NCI-H510A treated with DMSO at 0.1 percent for 48 hours (cell line): ENCODE measurements at places on chromosomes 6 and 20.

- DNase-seq = no peak
Measured at GRCh38 chr6:104607501-104607900, 252.2 kb downstream of the HACE1 start.

DNA sequence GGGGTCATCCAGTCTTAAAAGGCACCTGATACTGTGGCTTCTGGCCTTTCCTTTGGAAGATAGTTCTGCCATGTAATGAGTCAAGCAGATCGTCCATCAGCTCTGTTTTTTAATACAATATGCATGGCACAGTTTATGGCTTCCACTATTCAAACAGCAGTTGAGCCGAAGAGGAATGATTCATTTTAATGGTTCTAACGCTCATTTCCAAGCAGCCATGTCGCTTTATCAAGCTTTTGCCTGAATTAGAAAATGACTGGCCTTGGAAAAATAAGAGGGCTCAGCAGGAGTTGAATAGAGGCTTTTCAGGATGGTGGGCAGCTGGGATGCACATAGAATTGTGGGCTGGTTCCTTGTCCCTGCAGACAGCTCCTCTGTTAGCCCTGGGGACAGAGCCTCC lies 138.1 kb downstream of the SOBP start:
- no peak for DNase-seq

- DNase-seq = no peak
Measured at GRCh38 chr20:53030061-53030460, 57.9 kb downstream of the TSHZ2 start.

DNA sequence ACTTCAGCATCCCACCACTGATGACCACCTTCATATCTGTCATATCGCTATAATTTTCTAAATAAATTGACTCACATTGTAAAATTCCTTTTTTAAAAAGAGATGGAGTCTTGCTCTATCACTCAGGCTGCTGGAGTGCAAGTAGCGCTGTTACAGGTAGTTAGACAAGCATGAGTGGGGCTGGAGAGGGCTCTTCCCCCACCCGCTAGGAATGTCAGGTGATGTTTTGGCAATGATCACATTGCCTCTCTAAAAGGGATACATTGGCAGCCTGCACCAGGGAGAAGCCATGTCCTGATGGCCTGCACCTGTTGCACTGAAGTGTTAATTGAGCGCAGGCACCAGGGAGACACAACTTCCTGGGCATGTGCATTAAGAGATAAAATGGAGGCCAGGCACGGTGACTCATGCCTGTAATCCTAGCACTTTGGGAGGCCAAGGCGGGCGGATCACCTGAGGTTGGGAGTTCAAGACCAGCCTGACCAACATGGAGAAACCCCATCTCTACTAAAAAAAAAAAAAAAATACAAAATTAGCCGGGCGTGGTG lies 16.9 kb upstream of the SLC22A16 start:
- DNase-seq = peak; percentile 28

- DNase-seq = no peak
Measured at GRCh38 chr20:26218301-26218700, 521.6 kb upstream of the ZNF337 start.

DNA sequence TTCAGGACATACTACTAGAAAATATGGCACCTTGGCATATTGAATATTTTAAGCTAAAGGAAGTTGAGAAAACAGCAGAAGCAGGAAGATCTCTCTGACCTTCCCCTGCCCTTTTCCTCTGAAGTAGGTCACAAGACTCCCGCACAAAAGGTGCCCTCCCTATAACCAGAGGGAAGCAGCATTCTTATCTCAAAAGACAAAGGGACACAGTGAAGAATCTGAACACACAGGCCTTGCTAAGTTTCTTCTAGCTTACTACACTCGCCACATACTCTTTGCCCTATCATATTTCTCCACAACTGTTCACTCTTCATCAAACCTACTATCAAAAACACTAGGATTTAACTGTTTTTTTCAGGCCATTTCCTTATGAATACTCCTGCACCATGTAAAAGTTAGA lies 151.2 kb downstream of the ELOVL4 start:
- DNase-seq = no peak

DNA sequence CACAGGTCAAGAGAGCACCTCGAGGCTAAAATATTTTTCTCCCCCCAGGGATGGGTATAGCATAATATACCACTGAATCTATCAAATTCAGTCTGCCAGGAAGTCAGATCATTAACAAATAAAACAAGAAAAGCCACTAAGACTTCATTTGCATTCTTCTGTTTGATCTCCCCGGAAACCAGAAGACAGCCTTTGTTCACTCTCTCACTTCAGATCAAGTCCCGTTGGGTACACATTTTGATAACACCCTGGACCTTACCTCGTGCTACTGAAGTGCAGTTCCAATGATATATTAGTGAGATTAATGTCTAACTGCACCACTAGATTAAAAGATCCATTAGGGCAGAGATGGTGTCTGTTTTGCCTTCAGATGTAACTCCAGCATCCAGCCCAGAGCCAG lies 157.7 kb upstream of the B3GAT2 start:
- no peak for DNase-seq

DNA sequence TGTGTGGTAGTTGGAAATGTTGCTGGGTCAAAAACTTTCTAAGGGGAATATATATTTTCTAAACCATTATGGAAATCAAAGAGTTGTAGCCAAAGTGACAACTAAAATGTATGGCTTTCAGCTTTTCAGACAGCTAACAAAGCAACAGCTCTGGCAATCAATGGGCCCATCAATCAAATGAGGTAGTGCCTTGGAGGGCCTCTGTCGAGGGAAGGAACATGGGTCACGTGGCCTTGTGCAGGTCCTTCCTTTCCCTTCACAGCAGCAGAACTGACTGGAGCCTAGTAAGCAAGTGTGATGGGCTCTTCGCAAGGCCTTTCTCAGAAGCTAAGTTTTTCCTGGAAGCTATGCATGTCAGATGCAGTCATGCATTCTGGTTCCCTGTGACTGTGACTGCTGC lies 17.9 kb downstream of the FAXC start:
- no peak for DNase-seq

DNA sequence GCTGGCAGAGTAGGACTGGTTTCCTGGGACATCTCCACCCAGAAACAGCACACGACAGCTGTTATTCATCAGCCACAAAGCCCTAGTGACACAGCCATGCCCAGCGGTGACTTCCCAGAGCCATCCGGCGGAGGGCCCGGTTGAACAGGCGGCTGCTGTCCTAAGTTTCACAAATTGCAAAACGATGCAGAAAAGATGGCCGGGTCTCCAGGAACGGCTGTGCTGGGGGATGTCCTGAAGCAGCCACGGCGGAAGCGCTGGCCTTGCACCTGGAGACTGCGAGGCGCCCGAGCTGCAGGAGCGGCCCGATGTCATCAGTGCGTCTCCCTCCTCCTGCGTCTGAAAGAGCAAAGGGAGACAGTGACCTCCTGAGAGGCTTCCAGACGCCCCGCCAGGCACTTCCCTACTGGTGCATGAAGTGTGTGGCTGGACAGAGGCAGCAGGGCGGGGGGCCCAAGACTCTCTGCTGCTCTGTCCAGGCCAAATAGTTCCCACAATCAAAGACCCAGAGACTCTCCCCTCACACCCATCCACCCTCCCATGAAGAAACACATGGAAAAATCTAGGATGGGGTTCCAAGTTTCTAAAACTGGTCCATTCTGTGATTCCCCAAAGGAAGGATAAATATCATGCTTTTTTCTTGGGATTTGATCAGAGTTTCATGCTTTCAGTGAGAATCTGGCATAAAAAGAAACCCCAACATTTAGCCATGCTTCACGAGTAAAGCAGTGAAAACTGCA lies 44.0 kb downstream of the SSR1 start:
- no peak for DNase-seq
